Parietal lobe (tissue), 2 donors: ENCODE measurements at places on chromosomes 6 and 20. TPM values are rescaled to one million over a fixed set of nuclear protein-coding genes. Genes with fewer than 3 reads are reported as not detected.

Gene NKX2-2
- total RNA-seq, result 0.31 TPM

Gene CBLN4
- 2.8 TPM for total RNA-seq

Gene AGER
- 0.63 TPM for total RNA-seq

Gene SAMD10
- 10.0 TPM for total RNA-seq

Gene B4GALT5
- total RNA-seq, result 51.3 TPM

Gene OR12D3
- total RNA-seq, result not detected

Gene TAF8
- total RNA-seq, result 11.9 TPM

Gene SAMD5
- 22.5 TPM for total RNA-seq

Gene C20orf204
- 4.4 TPM for total RNA-seq

Gene MCCD1
- not detected for total RNA-seq

Gene WFDC10B
- total RNA-seq, result not detected

Gene PRSS35
- total RNA-seq, result 2.5 TPM

Gene METTL24
- total RNA-seq, result 1.6 TPM

Gene VNN1
- total RNA-seq, result not detected

Gene MRPL18
- total RNA-seq, result 46.6 TPM

Gene CSNK2B
- 83.6 TPM for total RNA-seq

Gene PLAGL1
- 43.8 TPM for total RNA-seq

Gene TGM3
- total RNA-seq, result 0.31 TPM

Gene HLA-DRB1
- 1.6 TPM for total RNA-seq

Gene ANGPT4
- total RNA-seq, result not detected

Gene STX11
- total RNA-seq, result 0.31 TPM

Gene PTGIS
- total RNA-seq, result 7.5 TPM

Gene ACTL10
- 1.6 TPM for total RNA-seq

Gene TBXT
- total RNA-seq, result not detected

Gene OPRM1
- total RNA-seq, result 0.94 TPM

Gene PI3
- not detected for total RNA-seq

Gene HLA-DQA2
- total RNA-seq, result not detected

Gene NPBWR2
- not detected for total RNA-seq

Gene TNFRSF6B
- total RNA-seq, result 1.3 TPM

Gene MAD2L1BP
- 20.7 TPM for total RNA-seq

Gene BEND6
- total RNA-seq, result 20.7 TPM
